MG63 (cell line): ENCODE measurements at places on chromosomes 4 and X. TPM values are rescaled to one million over a fixed set of nuclear protein-coding genes. Genes with fewer than 3 reads are reported as not detected.
A peak's percentile ranks its signal among the peaks of the same experiment; 100 is the strongest.

GRCh38 chr4:137663251-137664045, 131.2 kb upstream of the PCDH18 start:
- DNase-seq, result no peak

DNA sequence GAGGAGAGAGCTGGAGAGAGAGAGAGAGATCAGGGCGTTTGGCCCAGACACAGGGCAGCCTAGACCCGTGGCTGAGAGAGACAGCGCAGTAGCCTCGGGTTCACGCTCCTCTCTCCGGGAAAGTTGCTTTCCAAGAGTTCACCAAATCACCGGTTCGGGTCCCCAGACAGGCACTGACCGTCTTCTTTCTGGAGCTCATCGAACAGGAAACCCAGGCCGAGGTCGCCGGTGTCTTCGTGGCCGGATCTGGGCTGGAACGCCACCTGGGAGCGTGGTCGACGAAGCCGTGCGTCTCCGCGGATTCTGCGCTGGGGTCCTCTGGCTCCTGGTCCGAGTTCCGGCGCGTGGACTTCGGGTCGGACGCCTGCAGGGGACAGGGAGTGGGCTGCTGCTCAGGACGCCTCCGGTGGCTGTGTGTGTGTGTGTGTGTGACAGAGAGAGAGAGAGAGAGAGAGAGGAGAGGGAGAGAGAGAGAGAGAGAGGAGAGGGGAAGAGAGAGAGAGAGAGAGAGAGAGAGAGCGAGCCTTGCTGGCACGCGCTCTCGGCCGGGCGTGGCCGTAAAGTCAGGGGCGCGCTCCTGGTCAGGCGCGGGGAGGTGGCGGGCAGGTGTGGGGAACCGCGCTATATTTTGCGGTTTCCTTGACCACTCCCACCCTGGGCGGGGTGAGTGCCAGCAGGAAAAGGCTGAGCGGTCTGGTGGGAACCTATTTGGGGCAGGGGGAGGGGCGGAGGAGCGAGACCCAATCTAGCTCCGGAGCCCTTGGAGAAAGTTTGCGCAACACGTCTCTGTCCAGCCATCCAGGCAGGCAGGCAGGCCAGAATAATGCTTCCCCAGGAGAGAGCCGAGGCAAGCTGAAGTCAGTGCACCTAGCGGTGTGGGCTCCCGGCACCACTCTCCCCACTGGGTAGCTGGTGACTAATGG, 62.1 kb downstream of the RHOXF2B start:
- DNase-seq, result no peak

GRCh38 chr4:30776921-30777415, 56.8 kb downstream of the PCDH7 start:
- DNase-seq, result no peak

DNA sequence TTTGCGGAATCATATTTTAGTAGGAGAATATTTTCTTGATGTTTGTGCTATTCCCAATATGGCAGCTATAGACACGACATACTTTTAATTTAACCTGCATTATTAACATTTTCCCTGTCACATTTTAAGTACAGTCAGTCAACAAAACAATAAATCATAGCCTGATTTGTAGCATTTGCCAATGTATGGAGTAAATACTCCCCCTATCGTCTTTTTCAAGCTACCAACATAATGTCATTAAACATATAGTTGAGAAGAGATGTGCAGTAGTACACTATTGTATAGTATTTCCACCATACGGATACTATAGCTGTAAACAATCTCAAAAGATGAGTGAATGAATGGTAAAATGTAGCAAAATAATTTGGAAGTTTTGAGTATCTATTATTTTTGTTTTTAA, 303.7 kb upstream of the MAGEB2 start:
- no peak for DNase-seq

- DNase-seq, result no peak
Measured at GRCh38 chrX:90040807-90041206, 119.1 kb downstream of the TGIF2LX start.

DNA sequence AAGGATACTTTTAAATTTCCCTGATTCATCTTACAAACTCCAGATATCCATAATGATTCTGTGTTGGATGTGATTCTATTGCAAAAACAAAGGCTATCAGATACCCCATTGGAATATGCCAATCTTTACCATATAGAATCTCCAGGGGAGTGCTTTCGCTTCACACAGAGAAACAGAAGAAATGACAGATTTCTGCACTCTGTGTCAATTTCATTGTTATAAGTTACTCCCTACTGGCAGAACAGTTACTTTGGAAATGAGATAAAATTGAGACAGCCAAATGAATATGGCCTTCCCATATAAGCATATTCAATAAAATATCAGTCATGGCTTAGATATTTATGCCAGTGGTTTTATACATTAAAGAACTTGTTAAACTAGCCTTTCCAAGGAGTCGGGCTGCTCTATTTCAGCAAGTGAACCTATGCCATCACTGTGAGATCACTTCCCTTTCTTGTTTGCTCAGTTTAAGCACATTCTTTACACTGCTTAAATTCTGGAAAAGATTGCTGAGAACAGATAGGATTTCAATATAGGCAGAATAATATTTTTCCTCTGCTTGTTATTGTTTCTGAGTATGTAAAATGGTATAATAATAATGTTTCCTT, 127.5 kb upstream of the ANXA10 start:
- DNase-seq, result no peak

DNA sequence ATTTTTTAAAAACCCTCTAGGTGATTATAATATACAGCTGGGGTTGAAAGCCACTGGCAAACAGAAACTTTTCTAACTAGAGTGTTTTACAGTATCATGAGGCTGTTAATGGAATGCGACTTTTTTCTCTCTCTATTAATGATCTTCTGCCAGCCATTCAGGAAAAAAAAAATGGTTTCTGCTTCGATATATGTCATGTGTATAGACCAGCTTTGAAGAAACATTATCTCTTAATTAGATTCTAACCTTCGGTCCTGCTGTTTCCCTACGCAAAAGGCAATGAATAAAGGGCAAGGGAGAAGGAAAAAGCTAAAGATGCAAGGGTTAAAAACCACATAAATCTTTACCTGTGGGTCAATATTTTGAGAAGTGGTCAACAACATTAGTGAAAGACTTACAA, 1662.1 kb upstream of the TENM3 start:
- DNase-seq, result no peak

DNA sequence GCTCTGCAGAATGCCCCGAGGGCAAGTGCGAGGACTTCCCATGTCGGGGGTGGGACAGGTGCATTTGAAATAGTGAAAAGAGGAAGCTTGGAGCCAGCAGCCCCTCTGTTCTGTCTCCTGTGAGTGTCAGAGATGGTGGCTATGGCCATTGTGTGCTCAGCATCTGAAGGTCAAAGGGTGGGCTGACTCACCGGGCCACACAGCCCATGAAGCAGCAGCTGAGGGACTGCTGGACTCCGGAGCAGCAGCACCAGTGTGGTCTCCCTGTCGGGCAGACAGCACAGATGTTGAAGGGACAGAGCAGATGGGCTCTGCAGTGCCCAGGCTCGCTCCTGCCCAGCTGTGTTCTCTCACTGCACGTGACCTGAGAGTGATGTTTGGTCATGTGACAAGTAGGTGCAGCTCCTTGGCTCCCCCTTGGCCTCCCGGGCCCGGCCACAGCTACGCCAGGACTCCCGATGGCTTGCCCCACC, 53.5 kb downstream of the TBC1D14 start:
- no peak for DNase-seq

GRCh38 chr4:120466429-120466828, 399.8 kb upstream of the MAD2L1 start:
- no peak for DNase-seq

GRCh38 chr4:99028187-99028586, 32.7 kb downstream of the METAP1 start:
- DNase-seq, result no peak

- no peak for DNase-seq
Measured at GRCh38 chr4:15378062-15378461, 49.8 kb upstream of the C1QTNF7 start.

- DNase-seq, result peak; percentile 19
Measured at GRCh38 chr4:183571350-183571941, 66.6 kb downstream of the ING2 start.

DNA sequence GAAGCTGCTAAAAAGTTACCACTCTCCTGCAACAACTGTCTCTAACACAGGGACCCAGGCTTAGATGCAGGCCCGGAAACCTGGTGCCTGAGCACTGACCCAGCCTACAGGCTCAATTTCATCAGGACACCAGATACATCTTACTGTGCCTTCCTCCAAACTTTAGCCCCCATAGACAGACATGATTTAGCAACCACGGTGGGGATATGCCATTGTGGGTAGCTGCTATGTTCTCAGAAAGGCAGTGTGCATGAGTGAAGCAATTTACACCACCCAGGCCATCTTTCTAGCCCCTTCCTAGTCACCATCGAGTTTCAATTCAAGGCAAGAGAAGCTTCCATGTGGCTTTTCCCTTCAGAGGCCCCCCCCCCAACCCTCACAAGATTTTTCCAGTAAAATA, 2.7 kb downstream of the HS3ST1 start:
- DNase-seq, result no peak

DNA sequence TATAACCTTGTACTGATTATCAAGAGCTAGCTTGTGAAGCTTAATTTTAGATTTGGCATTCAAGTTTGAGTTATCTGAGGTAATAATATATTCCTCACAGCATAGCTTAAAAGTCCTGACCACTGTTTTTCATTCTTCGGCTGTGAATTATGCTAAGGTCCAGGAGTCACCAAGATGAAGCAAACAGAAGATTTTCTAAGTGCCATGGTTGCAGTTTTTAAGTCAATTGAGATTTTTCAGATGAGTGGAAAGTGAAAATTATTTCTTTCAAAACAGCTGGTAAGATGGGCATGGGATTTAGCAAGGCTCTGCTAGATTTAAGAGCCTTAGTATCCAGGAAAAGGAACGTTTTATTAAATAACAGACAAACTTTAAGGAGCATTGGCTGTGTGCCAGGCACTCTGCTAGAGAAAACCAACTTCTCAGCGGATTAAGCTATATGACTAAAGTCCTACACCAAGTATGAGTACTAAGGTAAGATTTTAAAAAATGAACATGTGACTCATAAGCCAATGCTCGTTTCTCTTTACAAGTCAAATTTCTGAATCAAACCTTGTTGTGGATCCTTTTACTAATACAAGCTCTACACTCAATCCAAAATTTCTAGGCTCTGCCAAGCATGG, 149.9 kb upstream of the IL15 start:
- peak; percentile 67 for DNase-seq

DNA sequence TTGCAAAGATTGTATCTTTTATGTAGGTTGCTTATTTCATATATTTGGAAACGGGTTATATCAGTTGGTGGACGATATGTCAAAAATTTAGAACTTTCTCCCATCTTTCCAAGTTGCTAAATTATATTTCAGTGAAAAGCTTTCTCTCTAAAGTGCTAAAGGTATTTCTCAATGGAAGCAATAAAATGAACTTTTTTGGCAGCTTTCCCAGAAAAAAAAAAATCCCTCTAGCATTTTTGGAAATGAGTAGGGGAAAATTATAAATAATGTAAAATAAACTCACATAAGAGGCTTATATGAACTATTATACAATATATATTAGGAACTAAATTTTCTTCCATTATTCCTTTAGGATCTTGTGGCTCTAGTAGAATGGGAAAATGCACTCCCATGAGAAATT, 152.2 kb downstream of the GRID2 start:
- DNase-seq, result no peak

GRCh38 chr4:113292371-113293042, 243.1 kb downstream of the ANK2 start:
- DNase-seq, result no peak

- DNase-seq, result no peak
Measured at GRCh38 chr4:152579916-152580315, 44.0 kb upstream of the FBXW7 start.

DNA sequence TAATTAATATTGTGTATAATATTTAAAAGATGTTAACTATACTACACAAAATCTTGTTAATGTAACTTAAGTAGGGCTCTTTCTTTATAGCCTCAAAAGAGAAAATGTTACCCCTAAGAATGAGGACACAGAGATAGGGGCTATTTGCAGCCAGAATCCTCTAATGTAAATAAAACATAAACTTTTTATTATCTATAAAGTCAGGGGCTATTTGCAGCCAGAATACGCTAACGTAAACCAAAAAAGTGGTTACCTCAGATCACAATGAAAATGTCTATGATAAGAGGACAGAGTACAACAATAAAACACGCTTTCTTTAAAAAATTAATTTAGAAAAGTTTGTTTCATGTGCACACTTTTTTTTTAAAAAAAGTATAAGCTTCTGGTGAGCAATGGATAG, 229.9 kb upstream of the PITX2 start:
- DNase-seq, result no peak

DNA sequence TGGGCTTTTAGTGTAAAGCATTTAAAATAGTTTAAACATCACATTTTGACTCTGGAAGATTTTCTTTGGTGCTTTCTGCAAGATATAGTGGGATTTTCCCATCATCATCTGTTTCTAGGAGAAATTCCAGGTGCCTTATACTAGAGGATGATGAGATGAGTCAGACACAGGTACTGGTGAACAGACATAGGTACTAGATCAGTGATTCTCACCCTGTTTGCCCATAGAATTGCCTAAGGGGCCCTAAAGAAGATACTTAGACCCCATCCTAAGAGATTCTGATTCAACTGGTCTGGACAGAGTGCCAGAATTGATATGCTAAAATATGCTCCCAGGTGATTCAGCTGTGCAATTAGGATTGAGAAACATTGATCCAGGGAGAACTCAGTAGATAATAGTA, 9.7 kb downstream of the TSPAN7 start:
- no peak for DNase-seq

DNA sequence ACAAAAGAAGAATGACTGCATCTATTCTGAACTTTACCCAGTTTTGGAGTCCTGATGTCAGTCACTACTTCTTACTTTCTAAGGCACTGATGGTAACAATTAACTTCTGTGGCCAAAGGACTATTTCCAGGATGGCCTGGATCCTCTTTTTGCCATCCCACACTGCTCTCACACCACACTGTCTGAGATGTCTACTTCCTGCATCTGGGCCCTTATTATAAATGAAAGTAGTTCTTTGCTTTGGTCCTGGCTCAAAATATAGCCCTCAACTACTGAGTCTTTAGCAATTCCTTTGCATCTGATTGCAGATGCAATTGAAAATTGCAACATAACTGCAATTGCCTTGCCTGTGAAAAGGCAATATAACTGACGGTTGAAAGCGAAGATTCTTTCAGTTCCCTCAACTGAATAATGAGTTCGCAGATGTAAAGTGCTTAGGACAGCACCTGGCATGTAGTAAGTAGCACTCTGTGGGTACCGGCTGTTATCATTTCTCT, 44.2 kb downstream of the COQ2 start:
- DNase-seq, result no peak

GRCh38 chr4:69910016-69910782, 20.7 kb upstream of the CSN1S1 start:
- no peak for DNase-seq

- DNase-seq, result no peak
Measured at GRCh38 chr4:110474481-110474880, 1.5 kb upstream of the ENPEP start.

- no peak for DNase-seq
Measured at GRCh38 chrX:131802836-131803626, 220.1 kb upstream of the STK26 start.

The CTAG1B gene
- total RNA-seq, result not detected in 2 replicates

The SPCS3 gene
- total RNA-seq, result 49.2 and 94.5 TPM in 2 replicates

The ZNF711 gene
- not detected in 2 replicates for total RNA-seq

The GRIPAP1 gene
- total RNA-seq, result 15.7 and 20.3 TPM in 2 replicates

The USP53 gene
- total RNA-seq, result 6.3 and 47.3 TPM in 2 replicates

The TMEM144 gene
- total RNA-seq, result 1.7 and 3.9 TPM in 2 replicates

The SPANXN3 gene
- not detected in 2 replicates for total RNA-seq

The CFAP47 gene
- not detected in 2 replicates for total RNA-seq

The CPLX1 gene
- total RNA-seq, result not detected in 2 replicates
